ENCODE measurements at places on chromosomes 7 and 10. TPM values are rescaled to one million over a fixed set of nuclear protein-coding genes. Genes with fewer than 3 reads are reported as not detected.

The KCTD7 gene
- total RNA-seq, result 8.4 TPM

GRCh38 chr7:47197486-47197885 lies 384.4 kb downstream of the TNS3 start:
- no peak for DNase-seq

The HOXA7 gene
- total RNA-seq, result 1.2 TPM

GRCh38 chr7:103346396-103346795 lies 1.0 kb upstream of the PSMC2 start:
- no peak for DNase-seq

GRCh38 chr10:86254526-86255174 lies 111.9 kb downstream of the GRID1 start:
- no peak for DNase-seq

- DNase-seq, result peak; percentile 67
Measured at GRCh38 chr10:73584737-73585136, 6.4 kb downstream of the USP54 start.

Data from renal cortical epithelial cell (primary cell).